ENCODE measurements at places on chromosomes 12 and 14.

DNA sequence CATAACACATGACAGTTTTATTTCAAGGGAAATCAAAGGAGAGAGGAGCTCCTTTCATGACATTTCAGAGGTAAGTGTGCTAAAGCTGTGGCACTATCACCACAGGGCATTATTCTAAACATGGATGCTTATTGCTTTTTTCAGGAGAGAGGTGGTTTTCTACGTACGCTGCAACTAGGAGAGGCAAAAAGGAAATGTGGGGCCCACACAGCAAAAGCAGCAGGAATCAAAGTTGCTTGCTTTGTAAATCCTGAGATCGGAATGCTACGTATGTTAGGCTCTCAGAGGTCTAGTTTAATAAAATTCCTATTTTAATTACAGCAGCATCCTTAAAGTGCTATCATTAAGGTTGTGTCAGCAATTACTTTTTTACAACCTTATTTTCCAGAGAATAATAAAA, 55.0 kb upstream of the GRIP1 start:
- no peak for DNase-seq

DNA sequence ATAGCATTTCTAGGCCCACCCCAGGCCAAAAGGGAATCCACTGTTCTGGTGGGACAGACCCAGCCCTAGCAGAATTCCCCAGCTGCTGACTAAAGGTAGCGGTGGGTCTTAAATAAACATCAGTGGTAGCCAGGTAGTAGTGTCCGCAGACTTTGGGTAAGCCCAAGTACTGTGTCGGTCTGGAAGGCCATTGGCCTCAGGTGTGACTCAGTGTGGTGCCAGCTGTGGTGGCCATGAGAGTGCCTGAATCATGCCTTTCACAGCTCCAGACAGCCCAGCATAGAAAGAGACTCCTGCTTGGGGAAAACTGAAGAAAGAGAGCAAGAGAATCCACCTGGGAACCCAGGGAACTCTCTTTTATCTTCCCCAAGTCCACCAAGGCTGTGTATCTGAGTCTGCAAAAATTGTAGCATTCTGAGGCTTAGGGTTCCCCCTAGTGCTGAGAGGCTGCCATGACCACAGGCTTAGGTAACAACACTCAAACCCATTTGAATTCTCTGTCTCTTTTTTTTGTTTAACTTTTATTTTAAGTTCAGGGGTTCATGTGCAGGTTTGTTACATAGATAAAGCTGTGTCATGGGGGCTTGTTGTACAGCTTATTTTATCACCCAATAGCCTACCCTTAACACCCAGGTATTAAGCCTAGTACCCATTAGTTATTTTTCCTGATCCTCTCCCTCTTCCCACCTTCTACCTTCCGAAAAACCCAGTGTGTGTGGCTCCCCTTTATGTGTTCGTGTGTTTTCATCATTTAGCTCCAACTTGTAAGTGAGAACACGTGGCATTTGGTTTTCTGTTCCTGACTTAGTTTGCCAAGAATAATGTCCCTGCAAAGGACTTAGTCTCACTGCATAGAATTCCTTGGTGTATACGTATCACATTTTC, 16.7 kb upstream of the CD163L1 start:
- peak; percentile 60 for DNase-seq

GRCh38 chr14:32542507-32542906, 213.4 kb downstream of the AKAP6 start:
- no peak for DNase-seq

DNA sequence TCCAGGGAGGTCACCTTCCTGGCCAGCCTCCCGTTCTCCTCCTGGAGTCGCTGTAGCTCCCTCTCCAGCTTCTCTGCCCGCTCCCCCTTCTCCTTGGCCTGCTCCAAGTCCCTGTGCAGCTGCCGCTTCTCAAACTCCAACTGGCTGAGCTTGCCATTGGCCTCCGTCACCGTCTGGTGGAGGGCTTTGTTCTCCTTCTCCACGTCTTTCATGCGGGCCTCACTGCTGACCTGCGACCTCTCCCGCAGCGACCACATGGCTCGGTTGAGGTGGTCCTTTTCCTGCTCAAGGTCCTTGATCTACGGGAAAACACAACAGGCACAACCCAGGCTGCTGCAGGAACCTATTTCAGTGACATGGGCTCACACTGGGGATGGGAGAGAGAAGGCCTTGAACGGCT, 69.3 kb upstream of the GPR68 start:
- no peak for DNase-seq

- no peak for DNase-seq
These were observed 157.0 kb upstream of the RMST start for GRCh38 chr12:97305651-97306050.

DNA sequence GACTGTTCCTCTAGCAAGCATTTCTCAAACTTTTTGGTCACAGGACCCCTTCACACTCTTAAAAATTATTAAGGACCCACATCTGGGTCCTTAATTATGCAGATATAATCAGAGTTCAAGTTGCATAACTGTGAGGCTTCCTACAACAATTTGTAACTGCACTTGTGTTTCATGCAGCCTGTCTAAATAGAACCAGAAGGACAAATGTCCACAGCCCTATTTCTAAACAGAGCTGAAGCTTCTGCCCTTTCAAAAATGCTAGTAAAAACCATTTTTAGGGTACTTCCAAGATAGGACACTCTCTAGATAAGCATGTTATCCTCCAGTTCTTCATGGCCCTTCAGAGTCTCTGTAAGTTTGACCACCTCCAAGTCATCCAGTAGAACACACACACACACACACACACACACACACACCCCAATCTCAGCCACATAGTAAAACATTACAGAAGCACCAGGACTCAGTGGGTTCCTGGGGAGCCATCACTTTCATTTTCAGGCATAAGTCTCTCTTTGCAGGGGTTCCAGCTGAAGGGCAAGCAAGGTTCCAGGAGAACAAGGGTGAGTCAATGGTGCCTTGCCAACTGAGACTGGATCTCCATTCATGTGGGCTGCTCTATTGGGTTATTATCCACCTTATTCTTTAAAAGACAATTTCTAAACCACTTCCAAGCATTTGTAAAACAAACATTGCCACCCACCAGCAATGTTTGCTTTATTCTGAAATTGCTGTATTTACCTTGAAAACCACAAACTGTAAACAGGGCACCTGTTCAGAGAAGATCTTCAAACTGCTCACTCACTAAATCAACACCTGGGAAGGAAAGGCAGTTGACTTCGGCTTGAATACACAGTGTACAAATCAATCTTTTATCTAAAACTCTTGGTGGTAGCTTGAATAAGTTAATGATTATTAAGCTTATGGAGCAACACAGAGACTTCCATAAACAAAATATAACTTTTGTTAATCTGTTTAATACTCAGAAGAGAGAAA, 64.1 kb downstream of the ITPR2 start:
- DNase-seq, result no peak

DNA sequence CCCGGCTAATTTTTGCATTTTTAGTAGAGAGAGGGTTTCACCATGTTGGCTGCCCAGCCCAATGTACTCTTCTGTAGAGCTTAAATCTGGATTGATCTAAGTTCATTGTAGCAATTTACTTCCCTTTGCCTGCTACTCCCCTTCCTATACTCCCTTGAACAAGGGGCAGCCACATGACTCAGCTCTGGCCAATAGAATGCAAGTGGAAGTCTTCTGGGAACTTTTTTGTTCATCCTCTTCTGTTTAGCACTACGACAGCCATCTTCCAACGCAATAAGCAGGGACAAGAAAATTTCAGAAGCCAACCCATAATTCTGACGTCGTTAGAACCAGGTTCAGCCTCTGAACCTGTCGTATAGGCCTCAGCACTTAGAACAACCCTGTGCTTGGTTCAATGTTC, 6.4 kb upstream of the RAD52 start:
- DNase-seq, result no peak

DNA sequence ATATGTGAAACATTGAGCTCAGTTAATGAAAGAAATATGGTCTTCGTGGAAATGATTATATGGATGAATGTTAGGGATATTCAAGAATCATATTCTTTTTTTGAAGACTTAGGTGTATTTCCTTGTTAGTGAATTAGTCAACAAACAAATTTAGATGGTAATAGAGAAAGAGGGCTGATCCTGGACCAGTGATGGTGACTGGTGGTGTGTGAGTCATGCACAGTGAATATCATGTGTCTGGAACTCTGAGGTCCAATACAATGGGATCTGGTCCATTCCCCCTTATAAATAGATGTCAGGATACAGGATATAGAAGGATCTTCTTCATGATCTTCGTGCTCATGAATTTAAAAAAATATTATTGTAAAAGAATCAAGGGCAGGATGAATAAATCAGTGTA, 64.4 kb upstream of the RTL1 start:
- no peak for DNase-seq

- no peak for DNase-seq
These were observed 64.9 kb downstream of the STXBP6 start for GRCh38 chr14:24984846-24985589.

DNA sequence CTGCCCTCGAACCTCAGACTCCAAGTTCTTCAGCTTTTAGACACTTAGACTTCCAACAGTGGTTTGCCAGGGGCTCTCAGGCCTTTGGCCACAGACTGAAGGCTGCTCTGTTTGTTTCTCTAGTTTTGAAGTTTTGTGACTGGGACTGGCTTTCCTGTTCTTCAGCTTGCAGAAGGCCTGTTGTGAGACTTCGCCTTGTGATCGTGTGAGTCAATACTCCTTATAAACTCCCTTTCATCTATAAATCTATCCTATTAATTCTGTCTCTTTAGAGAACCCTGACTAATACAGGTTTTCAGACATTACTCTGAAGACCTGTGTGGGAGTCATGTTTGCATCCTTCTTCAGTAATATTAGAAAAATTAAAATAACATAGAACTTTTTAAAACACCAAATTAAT, 289.1 kb downstream of the RMST start:
- DNase-seq, result no peak

- no peak for DNase-seq
These were observed 23.0 kb upstream of the TC2N start for GRCh38 chr14:91890291-91890749.

GRCh38 chr12:106025129-106025528, 113.6 kb downstream of the NUAK1 start:
- DNase-seq, result no peak

DNA sequence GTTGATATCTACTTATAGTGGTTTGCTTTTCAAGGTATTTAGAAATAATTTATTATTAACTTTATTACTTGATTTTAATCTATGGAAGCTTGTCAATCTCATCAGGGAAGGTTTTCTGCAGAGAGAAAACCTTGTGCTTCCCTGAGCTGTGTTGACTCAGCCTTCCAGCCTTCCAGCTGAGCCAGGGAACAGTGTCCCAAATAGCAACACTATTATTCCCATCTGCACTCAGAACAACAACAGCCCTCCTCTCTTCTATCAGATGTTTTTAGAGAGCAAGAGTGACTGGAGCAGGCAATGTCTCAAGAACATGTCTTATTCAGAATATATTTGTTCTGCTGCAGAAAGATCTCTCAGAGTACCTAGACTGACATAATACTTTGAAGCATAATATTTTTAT, 389.9 kb upstream of the GARIN6 start:
- no peak for DNase-seq

GRCh38 chr14:28242895-28243294, 523.7 kb upstream of the FOXG1 start:
- no peak for DNase-seq

Data from activated CD4-positive, alpha-beta T cell treated with anti-CD3 and anti-CD28 coated beads, Interleukin-2, Interleukin-6, amounts not matched to agents 100 ng/mL and 50 ng/mL, durations not matched to agents 16 hours and 8 hours (primary cell).